ENCODE measurements at places on chromosomes 16 and 17. TPM values are rescaled to one million over a fixed set of nuclear protein-coding genes. Genes with fewer than 3 reads are reported as not detected.

DNA sequence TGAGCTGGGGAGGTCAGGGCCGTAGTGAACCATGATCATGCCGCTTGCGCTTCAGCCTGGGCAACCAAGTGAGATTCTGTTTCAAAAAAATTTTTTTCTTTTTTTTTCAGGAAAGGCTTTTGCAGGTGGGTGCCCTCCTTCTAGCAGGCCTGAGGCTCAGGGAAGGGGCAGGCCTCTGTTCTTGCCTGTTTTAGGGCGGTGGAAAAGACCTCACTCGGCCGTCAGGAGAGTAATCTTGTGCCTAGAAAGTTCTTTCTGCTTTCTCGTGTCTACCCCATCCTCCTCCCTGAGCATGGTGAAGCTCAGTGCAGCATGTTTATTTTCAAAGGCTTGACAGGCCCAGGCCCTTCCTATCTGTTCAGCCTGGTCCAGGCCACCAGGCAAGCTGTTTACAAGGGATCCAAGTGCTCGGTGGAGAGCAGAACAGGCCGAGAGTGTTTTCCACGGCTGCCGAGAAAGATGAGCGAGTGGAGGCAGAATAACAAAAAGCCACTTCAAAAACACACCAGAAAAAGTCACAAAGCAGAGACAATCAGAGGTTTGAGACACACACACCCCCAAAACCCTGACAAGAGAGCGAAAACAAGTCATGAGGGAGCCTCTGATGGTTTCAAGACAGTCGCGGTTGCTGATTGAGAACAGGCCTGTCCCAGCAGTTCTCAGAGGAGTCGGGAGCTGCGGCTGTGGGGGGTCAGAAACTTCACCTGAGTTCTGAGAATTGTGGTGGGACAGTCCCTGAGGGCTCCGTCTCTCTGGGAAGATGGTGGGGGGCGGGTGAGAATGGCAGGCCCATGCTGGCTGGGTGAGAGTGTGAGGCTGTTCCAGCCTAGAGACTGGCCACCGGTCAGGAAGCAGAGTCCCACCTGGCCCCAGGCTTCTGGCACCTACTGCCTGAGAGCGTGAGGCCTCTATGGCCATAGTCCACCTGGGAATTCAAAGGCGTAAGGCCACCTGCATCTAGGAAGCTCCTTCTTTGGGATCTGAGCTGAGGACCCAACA lies 37.5 kb upstream of the CCR7 start:
- no peak for DNase-seq

- DNase-seq = no peak
Observed at GRCh38 chr16:4833584-4833983, 13.5 kb downstream of the GLYR1 start.

GRCh38 chr17:36203335-36203734 lies 6.8 kb upstream of the CCL3L1 start:
- no peak for DNase-seq

- DNase-seq = no peak
Observed at GRCh38 chr17:4982305-4982704, 5.2 kb downstream of the CAMTA2 start.

DNA sequence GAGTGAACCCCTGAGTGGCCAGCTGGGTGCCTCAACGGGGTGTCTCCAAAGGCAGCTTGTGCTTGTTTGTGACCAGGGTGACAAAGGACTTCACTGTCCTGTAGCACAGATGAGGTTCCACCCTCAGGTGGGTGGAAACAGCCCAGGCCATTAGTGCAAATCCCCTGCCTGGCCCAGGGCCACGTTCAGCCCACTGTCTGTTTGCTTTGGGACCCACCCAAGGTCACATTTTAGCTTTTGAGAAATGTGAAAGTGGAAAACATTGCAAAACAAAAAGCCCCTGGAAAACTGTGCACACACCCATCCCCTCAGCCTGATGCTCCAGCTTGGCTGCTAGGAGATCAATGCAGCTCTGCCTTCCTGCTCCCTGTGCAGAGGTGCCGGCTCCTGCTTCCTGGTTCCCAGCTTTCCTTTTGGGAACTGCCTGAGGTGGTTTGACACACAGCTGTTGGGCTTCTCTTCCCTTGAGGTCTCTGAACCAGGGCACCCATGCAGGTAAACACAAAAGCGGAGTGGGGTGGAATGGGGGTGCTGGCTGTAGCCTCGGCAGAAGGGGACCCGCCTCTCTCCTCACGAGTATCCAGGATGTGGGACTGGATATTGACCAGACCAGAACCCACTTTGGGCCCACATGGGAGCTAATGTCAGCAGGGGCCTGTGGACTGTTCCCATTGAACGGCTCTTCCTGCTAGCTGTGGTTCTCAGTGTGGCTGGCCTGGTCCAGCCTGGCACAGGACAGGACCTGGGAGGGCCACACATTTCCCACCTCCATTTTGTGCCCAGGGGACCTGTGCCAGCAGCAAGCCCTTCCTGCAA lies 7.9 kb upstream of the SPHK1 start:
- no peak for DNase-seq

GRCh38 chr17:22409160-22409751 lies 716.9 kb downstream of the KCNJ18 start:
- DNase-seq = no peak

NETO2 gene
- 29.7 TPM for polyA plus RNA-seq

CA5A gene
- polyA plus RNA-seq = 0.10 TPM

GRCh38 chr17:27532269-27533263 lies 76.3 kb downstream of the KSR1 start:
- no peak for DNase-seq

MMP2 gene
- polyA plus RNA-seq = 269 TPM

SLX1B gene
- 15.6 TPM for polyA plus RNA-seq

CBX2 gene
- polyA plus RNA-seq = 24.6 TPM

GRCh38 chr17:34826332-34826731 lies 134.9 kb downstream of the CCT6B start:
- DNase-seq = no peak

GRCh38 chr16:55041540-55042234 lies 111.0 kb downstream of the IRX5 start:
- DNase-seq = no peak

DNA sequence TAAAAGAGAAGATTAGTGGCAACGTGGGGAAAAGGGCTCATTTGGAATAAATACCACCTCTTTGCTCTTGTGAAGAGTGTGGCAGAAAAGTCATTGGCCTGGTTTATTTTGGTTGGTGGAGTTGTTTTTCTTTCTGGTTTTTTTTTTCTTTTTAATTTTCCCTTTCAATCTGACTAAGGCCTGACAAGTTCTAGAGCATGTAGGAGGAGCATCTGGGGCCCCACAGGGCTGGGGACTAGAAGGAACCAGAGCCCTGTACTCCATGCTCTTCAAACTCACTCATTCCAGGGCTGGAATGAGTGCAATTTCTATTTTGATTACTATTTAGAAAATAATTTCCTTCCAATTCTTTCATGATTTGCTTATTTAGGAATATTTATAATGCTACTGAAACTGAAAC lies 13.3 kb downstream of the IRX5 start:
- DNase-seq = no peak

DNA sequence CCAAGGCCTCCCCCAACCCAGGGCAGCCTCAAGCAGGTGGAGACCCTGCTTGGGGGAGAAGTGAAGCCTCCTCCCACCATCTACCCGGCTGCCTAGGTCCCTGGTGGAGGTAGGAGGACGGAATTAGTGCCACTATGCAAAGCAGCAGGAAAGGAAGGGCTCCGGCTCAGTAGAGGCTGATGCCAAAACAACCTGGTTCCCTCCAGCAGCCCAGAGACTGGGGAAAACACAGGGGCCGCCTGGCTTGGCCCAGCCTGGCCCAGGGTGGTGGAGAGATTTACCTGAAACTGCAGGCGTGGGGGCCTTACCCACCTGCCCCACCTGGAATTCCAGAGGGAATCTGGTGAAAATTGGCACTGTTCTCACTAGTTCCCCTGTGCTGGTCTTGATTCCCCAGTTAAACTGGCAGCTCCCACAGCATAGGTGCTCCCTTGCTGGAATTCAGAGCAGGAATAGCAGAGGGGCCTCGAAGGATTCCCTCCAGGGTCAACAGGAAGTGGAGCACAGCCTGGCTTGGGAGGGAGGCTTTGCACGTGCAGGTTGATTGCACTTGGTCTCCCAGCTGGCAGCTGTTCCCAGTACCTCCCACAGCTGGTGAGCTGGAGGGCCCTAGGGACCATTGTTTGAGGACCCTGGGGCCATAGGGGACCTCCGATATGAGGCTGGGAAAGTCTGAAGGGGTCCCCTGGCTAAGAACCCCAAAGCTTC lies 4.5 kb downstream of the CD79B start:
- DNase-seq = no peak

DNA sequence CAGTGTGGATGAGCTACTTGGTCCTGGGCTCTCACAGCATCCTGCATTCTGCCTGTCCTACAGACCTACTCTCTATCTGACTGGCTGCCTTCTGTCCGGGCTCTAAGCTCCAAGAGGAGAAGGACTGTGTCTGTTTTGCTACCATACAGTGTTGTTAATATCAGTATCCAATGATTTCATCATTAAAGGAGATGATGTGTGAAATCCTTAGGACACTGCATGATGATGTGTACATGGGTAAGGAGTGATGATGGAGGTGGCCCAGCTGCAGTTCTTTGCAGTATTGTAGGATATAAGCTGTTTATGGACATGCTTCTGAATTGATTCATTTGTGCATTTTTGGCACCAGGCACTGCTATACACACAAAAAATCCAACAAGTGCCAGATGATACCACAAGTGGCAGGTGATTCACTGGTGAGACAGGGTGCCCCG lies 536.9 kb upstream of the CDH11 start:
- no peak for DNase-seq

GRCh38 chr16:8763899-8764298 lies 33.5 kb downstream of the TMEM186 start:
- DNase-seq = no peak

GRCh38 chr16:1311738-1312466 lies 2.5 kb downstream of the UBE2I start:
- DNase-seq = no peak

GRCh38 chr17:47279062-47279801 lies 25.6 kb downstream of the ITGB3 start:
- DNase-seq = no peak

GRCh38 chr16:24683847-24684493 lies 45.5 kb upstream of the TNRC6A start:
- no peak for DNase-seq

CPHXL2 gene
- polyA plus RNA-seq = 0.05 TPM

TMEM92 gene
- polyA plus RNA-seq = 1.7 TPM
